ENCODE measurements at places on chromosomes 5 and 9.
A peak's percentile ranks its signal among the peaks of the same experiment; 100 is the strongest.

GRCh38 chr9:95365766-95366165 is 48.3 kb upstream of the FANCC start:
- H3K27ac ChIP-seq = no peak overlapping the region
- H3K4me3 ChIP-seq = no peak overlapping the region
- H3K4me1 ChIP-seq = no peaks in the 10 kb centered on the region
- H3K27me3 ChIP-seq = no peaks in the 10 kb centered on the region
- no peaks in the 10 kb centered on the region for H3K36me3 ChIP-seq

DNA sequence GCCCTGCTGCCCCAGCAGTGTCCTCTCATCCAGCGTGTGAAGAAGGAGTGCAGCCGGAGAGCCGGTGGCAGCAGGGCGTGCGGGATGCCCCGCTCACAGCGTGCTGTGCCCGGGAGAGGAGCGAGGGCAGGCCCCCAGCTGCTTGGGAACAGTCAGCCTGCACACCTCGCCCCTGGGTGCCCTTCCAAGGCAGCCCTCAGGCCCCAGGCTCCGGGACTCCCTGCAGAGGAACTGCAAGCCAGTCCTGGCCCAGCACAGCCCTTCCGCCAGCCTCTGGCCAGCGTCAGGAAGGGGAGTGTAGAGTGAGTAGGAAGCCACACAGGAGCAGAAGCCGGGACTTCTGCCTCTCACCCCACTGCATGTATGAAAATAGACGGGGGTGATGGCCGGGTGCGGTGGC is 43.5 kb downstream of the ADAMTS2 start:
- H3K4me1 ChIP-seq = no peaks in the 10 kb centered on the region
- no peak for DNase-seq
- no peak overlapping the region for H3K4me3 ChIP-seq

- peak; percentile 45 for DNase-seq
- H3K4me3 ChIP-seq = peak within 1 kb of the TSS; percentile 85
- H3K27me3 ChIP-seq = no peaks in the 10 kb centered on the region
- no peaks in the 10 kb centered on the region for H3K36me3 ChIP-seq
Observed at GRCh38 chr5:76715736-76716455, at the start of gene F2R. Gene F2R, plus strand, starts transcription at chr5:76716126. Its CDS starts 182 bp downstream, at chr5:76716308.

GRCh38 chr5:35438786-35439185 is 178.9 kb upstream of the SPEF2 start:
- no peaks in the 10 kb centered on the region for H3K36me3 ChIP-seq
- no peak for DNase-seq
- H3K4me3 ChIP-seq = no peak overlapping the region
- no peaks in the 10 kb centered on the region for H3K4me1 ChIP-seq
- H3K27ac ChIP-seq = no peak overlapping the region
- H3K27me3 ChIP-seq = no peaks in the 10 kb centered on the region

DNA sequence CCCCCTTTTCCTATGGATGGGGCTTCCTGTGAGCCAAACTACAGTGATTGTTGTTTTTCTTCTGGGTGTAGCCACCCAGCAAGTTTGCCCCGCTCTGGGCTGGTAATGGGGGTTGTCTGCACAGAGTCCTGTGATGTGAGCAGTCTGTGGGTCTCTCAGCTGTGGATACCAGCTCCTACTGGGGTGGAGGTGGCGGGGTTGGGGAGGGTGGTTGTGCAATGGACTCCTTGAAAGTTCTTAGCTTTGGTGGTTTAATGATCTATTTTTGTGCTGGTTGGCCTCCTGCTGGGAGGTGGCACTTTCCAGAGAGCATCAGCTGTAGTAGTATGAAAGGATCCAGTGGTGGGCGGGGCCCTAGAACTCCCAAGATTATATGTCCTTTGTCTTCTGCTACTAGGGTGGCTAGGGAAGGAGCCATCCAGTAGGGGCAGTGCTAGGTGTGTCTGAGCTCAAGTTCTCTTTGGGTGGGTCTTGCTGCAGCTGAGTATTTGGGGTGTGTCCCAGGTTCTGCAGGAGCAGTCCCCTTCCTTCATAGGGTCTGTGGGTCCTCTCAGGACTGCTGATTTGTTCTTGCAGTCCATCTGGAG is 275.6 kb upstream of the PAPPA start:
- H3K27ac ChIP-seq = no peak overlapping the region
- DNase-seq = no peak
- no peaks in the 10 kb centered on the region for H3K27me3 ChIP-seq
- no peak overlapping the region for H3K4me3 ChIP-seq

- H3K27me3 ChIP-seq = no peaks in the 10 kb centered on the region
- H3K4me1 ChIP-seq = no peaks in the 10 kb centered on the region
- no peak overlapping the region for H3K27ac ChIP-seq
- no peaks in the 10 kb centered on the region for H3K36me3 ChIP-seq
- H3K4me3 ChIP-seq = no peak overlapping the region
Observed at GRCh38 chr5:145887976-145888574, 15.3 kb upstream of the GRXCR2 start.

DNA sequence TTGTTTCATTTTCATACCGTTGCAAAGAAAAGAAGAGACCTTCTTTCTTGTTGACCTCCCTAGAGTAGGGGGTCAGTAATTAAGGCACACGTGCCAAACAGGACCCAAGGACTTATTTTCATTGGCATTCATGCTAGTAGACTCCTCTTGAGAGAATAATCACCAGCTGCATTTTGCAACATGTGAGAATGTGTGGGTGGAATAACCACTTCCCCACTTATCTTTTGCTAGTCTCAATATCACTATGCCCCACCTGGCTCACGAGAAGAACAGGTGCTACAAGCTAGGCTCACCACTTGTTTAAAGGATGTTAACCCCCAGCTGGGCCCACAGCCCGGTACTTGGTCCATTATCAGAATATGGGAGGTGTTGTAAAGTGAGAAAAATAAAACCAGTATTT is 460.7 kb upstream of the MEF2C start:
- no peaks in the 10 kb centered on the region for H3K27me3 ChIP-seq
- no peak overlapping the region for H3K4me3 ChIP-seq
- DNase-seq = peak; percentile 1
- H3K4me1 ChIP-seq = peaks cover 9% of the 10 kb centered on the region
- H3K27ac ChIP-seq = no peak overlapping the region

GRCh38 chr5:172801179-172801671 is 30.2 kb upstream of the DUSP1 start:
- H3K27me3 ChIP-seq = no peaks in the 10 kb centered on the region
- no peak overlapping the region for H3K4me3 ChIP-seq
- no peaks in the 10 kb centered on the region for H3K36me3 ChIP-seq
- no peak overlapping the region for H3K27ac ChIP-seq

DNA sequence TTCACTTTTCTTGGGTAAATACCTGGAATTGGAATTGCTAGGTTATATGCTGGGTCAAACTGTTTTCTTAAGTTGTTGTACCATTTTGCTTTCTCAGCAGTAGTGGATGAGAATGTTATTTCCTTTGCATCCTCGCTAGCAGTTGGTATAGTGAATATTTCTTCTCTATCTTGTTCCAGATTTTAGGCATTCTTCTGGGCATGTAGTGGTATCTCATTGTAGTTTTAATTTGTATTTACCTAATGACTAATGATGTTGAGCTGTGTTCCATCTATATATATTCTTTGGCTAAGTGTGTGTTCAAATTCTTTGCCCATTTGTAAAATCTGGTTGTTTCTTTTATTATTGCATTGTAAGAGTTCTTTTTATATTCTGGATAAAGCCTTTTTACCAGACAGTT is 333.3 kb downstream of the MAT2B start:
- no peaks in the 10 kb centered on the region for H3K27me3 ChIP-seq
- H3K36me3 ChIP-seq = no peaks in the 10 kb centered on the region
- no peak overlapping the region for H3K27ac ChIP-seq
- DNase-seq = no peak
- no peak overlapping the region for H3K4me3 ChIP-seq
- no peaks in the 10 kb centered on the region for H3K4me1 ChIP-seq

DNA sequence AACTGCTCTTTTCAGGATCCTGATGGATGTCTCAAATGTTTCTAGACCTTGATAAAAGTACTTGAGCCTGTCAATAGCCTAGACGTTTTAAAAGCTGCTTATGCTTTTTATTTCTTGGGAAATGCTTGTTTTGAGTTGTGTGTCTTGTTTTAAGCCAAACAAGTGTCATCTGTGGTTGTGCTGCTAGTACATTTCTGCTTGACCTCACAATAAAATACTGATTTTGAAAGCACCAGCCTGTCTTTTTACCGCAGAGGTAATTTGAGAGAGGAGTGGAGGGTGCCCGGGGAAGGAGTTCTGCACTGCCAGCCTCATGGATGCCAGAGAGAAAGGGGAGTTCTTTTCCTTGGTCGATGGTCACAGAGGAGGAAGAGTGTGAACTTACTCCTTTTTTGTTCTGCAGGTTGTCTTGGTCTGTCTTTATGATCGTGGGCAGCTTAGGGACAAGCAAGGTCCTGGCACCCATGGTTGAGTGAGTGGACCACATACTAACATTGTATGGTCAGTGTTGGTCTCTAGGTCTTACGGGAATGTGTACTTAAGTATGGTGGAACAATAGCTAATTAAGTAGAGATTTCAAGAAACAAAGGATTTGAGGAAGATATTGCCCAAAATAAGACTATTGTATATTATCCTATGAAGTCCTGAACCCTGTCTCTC is 61.0 kb downstream of the TRIO start:
- no peak overlapping the region for H3K27ac ChIP-seq
- H3K4me1 ChIP-seq = peaks cover 35% of the 10 kb centered on the region
- no peak overlapping the region for H3K4me3 ChIP-seq
- no peaks in the 10 kb centered on the region for H3K36me3 ChIP-seq

DNA sequence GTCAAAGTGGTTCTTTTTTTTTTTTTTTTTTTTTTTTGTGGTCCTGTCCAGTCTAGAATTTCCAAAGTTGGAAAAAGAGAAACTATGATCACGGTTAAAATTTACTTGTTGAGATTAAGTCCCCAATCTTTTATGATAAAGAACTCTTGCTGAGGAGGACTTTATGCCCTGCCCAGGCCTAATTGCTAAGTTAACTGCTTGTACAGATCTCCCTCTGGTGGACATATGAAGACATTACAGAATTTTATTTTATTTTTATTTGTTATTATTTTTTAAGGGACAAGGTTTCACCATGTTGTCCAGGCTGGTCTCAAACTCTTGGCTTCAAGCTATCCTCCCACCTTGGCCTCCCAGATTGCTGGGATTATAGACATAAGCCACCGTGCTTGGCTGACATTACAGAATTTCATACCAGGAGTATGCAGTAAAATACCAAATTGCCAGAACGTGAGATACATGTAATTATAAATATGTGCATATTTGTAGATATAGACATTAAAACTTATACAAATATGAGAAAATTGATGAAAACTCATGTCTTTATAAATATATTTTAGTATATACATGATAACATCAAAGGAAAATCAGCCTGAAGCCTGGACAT is 91.2 kb downstream of the RFK start:
- H3K27me3 ChIP-seq = no peaks in the 10 kb centered on the region
- H3K4me1 ChIP-seq = no peaks in the 10 kb centered on the region
- DNase-seq = peak; percentile 52
- no peak overlapping the region for H3K27ac ChIP-seq
- no peaks in the 10 kb centered on the region for H3K36me3 ChIP-seq

- DNase-seq = no peak
- H3K4me1 ChIP-seq = no peaks in the 10 kb centered on the region
- H3K27me3 ChIP-seq = no peaks in the 10 kb centered on the region
- no peak overlapping the region for H3K27ac ChIP-seq
- H3K4me3 ChIP-seq = no peak overlapping the region
- peaks cover 6% of the 10 kb centered on the region for H3K36me3 ChIP-seq
Observed at GRCh38 chr9:113932906-113933584, 56.9 kb downstream of the ZNF618 start.

DNA sequence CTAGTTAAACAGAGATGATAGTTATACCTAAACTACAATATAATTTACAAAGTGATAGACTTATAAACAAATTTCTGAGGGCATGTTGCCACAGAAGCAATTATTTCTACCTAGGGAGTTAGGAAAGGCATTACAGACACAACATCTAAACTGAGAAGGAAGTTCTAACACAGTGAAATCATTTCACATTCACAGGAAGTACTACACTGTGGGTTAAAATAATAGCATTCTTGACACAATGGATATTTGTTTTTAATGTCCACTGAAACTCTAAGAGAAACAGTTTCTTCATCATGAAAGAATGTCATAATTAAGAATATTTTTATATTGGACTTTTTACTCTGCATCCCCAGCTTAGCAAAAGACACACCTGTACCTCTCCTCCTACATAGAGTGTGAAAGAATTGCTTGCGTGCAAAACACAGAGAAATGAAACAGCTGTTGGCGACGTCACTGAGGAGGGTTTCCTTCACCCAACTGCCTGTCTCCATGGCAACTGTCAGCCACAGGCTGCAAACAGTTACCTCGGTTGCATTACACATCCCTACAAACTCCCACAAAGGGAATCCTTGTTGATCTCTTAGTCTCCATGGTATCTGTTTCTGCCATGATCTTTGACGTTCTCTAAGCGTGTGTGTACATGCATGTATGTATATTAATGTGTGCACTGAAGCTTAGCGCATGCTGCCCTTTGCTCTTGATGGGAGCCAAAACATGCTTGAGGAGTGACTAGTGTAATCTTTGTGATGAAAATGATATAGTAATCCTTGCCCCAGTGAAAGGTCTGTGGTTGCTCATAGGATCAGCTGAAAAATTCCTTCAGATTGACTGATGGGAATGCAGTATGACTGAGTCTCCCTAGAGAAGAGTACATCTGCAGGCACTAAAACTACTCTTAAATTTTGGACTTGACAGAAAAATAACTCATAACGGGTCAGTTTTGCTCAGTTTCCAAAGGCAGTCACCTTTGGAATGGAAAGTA is 168.5 kb downstream of the ACTL7B start:
- no peaks in the 10 kb centered on the region for H3K36me3 ChIP-seq
- no peak overlapping the region for H3K27ac ChIP-seq
- no peaks in the 10 kb centered on the region for H3K27me3 ChIP-seq

- H3K27me3 ChIP-seq = peaks cover 2% of the 10 kb centered on the region
- no peak overlapping the region for H3K4me3 ChIP-seq
- no peaks in the 10 kb centered on the region for H3K4me1 ChIP-seq
- no peak for DNase-seq
- no peak overlapping the region for H3K27ac ChIP-seq
- H3K36me3 ChIP-seq = no peaks in the 10 kb centered on the region
Observed at GRCh38 chr5:180127682-180128670, 56.4 kb upstream of the RNF130 start.

- no peaks in the 10 kb centered on the region for H3K36me3 ChIP-seq
- peak overlapping the region; percentile 78 for H3K4me3 ChIP-seq
- peaks cover 12% of the 10 kb centered on the region for H3K4me1 ChIP-seq
- H3K27ac ChIP-seq = peak overlapping the region; percentile 72
- DNase-seq = peak; percentile 69
Observed at GRCh38 chr5:88269222-88269771, 652 bp upstream of the TMEM161B start.

Measured in small intestine (tissue), 16 donors.